Suppressor macrophage treated with lipopolysaccharide for 4 hours (primary cell): ENCODE measurements at places on chromosomes 5 and 9.

- DNase-seq: no peak
Observed at GRCh38 chr9:81394881-81395675, 294.3 kb downstream of the TLE1 start.

GRCh38 chr5:160638161-160638742 is 213.8 kb downstream of the ATP10B start:
- no peak for DNase-seq

DNA sequence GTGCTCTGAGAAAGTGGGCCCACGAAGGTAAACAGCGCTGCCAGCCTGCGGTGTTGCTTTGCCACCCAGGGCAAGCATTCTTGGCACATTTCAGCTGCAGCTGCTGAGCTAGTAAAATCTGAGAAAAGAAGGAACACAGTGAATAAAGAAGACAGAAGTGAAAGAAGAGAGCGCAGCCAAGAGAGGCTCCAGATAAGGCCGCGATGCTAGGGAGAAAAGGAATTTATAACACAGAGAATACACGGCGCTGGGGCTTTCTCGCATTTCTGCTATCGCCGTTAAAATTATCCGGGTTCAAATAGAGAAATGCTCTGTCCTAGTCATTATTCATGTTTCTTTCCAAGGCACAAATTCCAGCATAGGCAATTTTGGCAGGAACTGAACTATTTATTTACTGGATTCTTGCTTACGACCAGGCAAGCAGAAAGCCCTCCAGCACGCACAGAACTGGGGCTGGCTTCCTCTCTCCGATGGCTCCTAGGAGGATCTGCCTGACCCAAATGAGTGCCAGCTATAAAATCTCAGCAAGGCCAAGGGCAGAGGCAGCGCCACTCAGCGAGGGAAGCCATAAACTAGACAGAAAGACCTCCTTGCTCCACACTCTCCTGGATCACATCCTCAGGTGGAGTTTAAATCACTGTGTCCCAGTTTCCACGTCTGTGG is 111.2 kb downstream of the ATPSCKMT start:
- DNase-seq: no peak

- no peak for DNase-seq
Observed at GRCh38 chr5:14240359-14240758, 97.2 kb downstream of the TRIO start.

DNA sequence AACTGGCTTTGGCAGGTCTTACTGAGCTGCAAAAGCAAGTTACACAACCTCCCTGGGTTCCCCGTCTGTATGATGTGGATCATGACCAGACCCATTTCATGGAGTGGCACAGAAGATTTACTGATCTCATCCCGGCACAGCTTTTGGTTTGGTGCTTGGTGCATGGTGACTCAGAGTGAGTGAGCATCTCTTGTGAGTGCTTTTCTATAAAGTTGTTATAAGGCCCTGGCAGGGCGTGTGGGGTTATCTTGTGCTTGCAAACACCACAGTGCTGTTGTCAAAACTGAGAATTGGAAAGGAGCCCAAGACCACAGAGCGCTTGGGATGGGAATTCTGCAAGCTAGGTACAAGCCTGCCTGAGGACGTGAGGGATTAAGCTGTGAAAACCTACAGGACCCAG is 425.2 kb downstream of the GADD45G start:
- no peak for DNase-seq

GRCh38 chr5:128213340-128213739 is 129.8 kb downstream of the SLC12A2 start:
- DNase-seq: peak; percentile 59

DNA sequence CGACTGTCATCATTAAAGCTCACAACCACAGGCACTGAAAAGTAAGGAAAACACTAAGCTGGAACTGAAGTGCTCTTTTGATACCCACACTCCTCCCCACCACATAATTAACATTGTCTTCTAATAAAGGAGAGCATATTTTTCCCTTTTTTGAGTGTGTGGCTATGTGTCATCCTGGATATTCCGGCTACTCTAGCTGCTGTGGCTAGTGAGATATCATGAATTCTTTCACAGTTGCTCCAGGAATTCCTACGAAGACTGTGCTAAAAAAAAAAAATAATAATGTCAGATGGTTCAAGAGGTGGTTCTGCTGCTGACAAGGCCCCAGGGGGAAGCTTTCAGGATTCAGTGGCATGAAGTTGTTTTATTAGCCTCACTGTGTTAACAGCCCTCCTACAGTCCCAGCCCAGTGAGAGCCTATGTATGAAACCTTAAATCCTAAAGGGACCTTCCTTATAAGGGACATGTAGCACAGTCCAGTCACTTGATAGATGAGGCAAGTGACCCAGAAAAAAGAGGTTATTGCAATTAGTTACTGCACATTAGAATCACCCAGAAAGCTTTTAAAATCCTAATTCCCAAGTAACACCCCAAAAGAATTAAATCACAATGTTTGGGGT is 46.6 kb downstream of the TMEM252 start:
- DNase-seq: no peak

DNA sequence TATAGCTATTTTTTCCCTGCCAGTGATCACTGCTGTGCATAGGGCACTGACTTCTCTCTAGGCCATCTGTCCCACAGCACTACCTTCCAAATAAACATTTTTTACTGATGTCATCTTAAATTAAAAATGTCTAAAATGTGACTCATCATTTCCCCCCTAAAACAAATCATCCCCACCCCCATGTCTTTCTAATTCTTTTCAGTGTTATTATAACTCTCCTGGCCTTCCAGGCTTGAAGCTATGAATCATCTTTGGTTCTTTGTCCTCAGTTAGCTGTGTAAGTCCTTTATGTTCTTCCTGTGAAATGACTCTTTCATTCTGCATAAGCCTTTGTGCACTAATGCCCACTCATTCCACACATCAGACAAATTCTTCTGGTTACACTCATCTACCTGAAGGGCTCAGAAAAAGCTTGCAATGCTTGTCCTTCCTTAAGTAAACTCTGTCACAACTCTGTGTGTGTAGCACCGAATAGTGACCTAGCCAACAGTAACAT is 78.1 kb downstream of the CFAP95 start:
- DNase-seq: no peak

GRCh38 chr5:116037236-116037822 is 5.1 kb downstream of the ARL14EPL start:
- no peak for DNase-seq

GRCh38 chr5:79753877-79754645 is 64.4 kb downstream of the CMYA5 start:
- DNase-seq: no peak

DNA sequence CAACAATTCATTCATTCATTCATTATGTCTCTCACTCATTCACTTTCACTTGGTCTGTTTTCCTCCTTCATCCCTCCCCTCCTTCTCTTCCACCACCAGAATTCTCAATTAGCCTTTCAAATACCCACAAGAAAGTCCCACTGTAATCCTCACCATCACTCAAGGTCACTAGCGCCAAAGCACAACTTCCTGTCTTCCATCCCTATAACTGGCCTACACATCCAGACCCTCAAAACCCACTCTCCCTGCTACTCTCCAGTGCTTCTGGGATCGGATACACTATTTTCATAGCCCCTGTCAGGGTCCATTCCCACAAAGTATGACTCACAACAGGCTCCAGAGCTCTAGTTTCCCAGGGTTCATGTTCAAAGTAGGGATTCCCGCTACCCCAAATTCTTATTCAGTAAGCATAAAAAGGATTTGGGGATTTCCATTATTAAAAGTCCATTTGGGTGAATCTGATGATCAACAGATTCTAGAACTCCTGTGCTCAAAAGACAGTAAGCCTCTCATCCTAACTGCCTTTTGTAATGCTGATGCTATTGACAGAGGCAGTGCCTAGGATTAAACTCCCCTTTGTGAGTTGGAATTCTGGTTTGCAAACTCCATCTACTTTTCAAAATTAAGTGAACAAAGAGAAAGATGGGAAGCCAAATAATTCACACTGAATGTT is 250.9 kb downstream of the SEMA5A start:
- no peak for DNase-seq

- peak; percentile 92 for DNase-seq
Observed at GRCh38 chr9:105299190-105299854, 54.9 kb downstream of the SLC44A1 start.

- DNase-seq: no peak
Observed at GRCh38 chr5:166102947-166103346, 2188.5 kb upstream of the WWC1 start.

DNA sequence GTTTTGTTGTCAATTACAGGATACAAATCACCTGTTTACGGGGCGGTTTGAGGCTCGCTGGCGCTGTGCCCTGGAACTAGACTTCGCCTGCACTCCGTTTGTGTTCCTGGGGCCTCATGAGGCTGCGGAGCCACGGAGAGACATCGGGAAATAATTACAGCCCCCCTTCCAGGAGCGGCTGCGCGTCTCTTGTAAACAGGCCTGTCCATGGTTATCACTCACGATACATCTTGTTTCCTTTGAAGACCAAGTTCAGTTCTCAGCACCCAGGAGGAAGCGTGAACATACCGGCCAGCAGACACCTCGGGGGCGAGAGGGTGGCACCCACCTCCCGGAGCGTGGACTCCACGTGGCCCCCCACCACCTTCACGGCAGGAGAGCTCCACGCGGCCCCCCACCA is 297.1 kb upstream of the IRX4 start:
- no peak for DNase-seq

GRCh38 chr9:89154651-89155336 is 23.8 kb downstream of the SHC3 start:
- peak; percentile 80 for DNase-seq

- no peak for DNase-seq
Observed at GRCh38 chr5:17897776-17898175, 263.5 kb downstream of the TAF11L14 start.

DNA sequence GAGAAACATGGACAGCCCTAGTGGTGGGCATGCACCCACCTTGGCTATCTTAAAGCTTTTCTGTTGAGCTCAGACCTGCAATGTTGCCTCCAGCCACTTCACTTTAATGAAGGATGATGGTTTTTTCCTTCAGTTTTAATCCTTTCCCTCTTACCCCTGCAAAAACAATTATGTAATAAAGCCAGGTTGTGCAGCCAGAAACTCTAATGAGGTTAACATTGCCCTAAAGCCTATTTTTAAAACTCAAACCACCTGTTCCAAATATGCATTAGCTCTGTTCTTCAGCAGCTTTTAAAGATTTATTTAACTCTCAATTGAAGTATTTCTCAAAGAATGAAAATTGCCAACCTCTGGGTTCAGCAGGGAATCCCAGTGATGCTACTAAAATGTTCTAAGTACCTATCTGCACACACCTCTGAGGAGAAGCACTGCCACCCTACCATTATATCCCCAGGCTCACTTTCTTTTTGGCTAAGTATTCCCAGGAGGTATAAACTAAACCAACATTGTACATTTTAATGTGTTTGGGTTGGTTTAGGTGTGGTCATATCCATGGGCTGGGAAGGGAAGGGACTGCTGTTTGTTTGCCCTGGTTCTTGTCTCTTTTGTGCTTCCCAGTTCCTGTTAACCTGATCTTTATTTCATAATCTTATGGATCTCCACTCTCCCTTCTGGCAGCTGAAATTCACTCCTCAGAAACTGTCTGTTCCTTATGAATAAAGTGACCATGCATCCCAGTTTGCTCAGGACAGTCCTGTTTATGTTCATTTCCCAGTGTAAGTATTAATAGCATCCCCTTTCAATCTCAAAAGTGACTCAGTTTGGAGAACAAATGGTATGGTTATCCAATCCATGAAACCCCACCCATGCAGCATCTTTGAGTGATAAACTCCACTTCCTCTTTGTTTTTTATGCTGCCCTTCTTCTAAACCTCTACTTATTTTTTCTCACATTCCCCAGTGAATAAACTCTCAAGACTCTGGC is 251.7 kb downstream of the RAB3C start:
- no peak for DNase-seq

GRCh38 chr9:74609671-74610405 is 112.7 kb downstream of the RORB start:
- no peak for DNase-seq

DNA sequence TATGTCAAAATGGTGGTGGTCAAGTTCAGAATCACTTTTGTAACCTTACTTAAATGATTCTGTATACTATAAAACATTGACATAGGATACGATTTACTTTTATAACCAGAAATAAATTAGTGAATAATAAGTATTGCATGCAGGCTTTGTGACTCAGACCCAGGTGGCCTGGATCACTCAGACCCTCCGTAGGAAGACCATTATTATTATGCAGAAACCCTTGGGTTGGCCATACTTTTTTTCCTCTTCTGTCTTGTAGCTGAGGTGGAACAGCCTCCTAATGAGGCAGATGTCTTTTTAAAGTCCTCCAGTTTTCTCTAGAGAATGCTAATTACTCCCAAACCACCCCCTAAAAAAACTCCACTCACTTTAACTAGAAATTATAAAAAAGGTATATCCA is 121.9 kb downstream of the LPAR1 start:
- DNase-seq: no peak

DNA sequence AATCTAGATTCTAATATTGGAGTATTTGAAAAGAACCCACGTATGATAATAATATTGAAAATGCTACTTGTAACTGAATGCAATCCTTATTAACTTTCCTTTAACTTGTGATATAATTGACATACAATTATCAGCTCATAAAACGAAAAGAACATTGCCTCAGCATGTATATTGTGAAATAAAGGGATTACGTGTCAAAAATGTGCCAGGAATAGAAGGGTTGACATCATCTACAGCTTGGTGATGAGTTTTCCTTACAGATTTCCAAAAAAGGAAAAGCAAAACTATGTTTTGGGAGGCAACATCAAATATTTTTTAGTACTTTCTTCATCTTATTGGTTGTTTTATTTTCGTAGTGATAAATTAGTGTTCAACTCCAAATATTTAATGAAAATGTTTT is 266.0 kb upstream of the PTGER4 start:
- DNase-seq: peak; percentile 72

DNA sequence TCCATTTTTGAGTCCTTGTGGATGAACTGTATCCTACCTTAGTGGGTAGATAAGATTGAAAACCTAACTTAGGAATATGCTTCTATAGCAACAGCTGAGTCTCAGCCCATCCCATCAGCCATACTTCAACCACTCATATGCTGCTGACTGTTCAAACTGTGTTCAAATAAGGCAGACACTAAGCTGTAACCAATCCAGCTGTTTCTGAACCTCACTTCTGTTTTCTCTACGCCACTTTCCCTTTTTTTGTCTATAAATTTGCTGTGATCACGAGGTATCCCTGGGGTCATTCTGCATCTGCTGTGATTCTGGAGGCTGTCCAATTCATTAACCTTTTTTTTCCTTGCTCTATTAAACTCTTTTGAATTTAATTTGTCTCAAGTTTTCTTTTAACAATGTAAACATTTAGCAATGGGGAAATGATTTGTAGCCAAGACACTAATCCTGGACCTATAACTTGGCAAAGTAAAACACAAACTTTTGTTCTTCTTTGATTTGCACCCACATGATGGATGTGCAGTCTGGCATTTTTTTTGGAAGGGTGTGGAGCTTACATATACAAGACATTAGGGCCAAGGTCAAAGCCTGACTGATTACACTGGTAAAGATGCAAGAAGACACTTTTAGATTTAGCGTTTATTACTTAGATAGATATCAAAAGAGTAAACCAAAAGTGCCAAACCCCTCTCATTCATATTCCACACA is 14.9 kb upstream of the SCGB3A2 start:
- no peak for DNase-seq

DNA sequence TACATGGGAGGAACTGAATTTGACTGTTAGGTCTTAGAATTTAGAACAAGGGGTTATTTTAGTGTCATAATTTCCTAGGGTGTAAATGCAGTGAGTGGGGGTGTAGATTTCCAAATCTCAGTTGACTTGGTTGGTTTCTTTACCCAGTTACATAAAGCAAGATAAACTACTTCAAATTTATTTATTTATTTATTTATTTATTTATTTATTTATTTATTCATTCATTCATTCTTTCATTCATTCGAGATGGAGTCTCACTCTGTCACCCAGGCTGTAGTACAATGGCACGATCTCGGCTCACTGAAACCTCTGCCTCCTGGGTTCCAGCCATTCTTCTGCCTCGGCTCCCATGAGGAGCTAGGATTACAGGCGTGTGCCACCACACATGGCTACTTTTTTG is 200.4 kb downstream of the SLF1 start:
- no peak for DNase-seq
